ENCODE measurements at places on chromosomes 2 and 18.

DNA sequence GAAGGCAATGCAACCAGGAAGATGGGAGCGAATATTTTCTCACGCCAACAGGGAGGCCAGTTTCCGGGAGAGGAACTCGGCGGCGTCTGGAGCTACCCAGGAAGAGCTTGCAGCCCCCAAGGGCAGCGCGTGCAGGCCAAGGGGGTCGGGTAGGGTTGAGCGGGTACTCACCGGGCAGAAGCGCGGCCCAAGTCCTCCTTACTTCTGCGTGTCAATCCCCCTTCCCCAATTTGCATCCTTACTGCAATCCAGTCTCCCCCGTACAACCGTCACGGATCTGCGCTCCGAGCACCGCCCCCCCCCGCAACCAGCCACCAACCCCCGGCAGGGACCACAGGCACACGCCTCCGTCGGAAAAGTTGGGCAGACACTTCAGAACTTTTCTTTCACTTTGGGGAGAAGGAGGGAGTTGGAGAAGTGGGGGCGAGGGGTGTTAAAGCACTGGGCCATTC, 1.3 kb downstream of the ATP8B1 start:
- DNase-seq: peak; percentile 39

GRCh38 chr2:152247337-152247695, 71.8 kb upstream of the STAM2 start:
- DNase-seq: no peak

- no peak for DNase-seq
These were observed 149.3 kb downstream of the EHBP1 start for GRCh38 chr2:62854600-62855514.

- no peak for DNase-seq
These were observed 84.9 kb downstream of the BCL11A start for GRCh38 chr2:60468382-60469085.

DNA sequence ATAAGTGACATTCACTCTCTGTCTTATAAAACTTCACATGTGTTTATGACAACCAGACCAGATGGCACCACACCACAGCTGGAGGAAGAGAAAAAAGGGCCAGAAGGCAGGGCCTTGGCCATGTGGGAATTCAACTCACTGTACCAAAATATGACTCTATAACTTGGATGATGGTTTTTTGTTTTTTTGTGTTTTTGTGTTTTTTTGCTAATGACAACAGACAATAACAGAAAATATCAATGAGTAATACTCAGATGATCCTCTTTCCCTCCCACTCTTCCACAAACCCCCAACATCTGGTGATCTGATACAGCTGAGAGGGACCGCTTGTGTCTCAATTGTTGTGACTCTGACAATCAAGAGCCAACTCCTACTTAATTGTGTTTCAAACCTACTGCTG, 12.4 kb downstream of the NMI start:
- no peak for DNase-seq

DNA sequence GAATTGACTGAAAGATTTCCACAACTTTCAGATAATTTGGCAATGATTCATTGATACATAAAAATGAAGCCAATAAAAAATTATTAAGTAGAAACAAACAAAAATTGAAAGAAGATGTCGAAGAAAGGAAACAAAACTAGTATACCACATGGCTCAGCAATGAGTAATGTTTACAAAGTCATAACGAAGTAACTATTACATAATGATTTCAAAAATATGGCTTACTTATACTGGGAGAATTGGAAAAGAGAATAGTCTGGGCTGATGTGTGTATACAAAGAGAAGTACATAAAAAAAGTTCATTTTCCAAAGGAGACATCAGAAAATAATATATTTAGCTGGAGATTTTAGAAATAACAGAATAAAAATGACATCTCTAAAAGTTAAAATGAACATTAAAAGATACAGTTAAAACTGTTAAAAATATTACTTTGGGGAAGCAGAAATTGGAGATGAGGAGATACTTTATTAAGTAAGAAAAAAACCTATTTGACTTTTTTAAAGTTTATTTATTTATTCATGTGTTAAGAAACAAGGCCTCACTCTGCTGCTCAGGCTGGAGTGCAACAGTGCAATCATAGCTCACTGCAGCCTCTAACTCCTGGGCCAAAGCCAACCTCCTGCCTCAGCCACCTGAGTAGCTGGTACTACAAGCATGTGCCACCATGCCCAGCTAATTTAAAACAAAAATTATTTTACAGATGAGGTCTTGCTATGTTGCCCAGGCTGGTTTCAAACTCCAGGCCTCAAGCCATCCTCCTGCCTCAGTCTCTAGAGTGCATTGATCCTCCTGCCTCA, 409.7 kb upstream of the PIK3C3 start:
- no peak for DNase-seq

DNA sequence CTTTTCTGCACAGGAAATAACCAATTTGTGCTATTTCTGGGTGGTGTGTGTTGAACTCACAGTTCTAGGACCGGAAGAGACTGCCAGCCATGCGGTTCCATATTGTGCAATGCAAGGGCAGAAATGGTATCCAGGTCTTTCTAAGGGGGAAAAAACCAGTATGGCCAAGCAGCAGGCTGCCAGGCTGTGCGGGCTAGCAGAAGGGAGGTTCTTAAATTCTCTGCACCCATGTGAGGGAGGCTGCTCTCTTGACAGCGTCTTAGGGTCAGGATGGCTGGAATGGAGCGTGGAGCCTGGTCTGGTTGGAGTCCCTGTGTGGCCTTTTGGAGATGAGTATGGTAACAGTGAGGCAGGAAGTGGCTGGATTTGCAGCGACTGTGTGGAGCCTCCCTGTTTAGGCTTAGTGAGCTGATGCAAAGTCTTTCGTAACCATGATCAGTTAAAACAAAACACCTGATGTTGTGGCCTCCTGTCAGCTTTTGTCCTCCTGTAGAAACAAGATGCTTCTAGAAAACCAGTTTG, 52.6 kb downstream of the NCK2 start:
- DNase-seq: no peak

DNA sequence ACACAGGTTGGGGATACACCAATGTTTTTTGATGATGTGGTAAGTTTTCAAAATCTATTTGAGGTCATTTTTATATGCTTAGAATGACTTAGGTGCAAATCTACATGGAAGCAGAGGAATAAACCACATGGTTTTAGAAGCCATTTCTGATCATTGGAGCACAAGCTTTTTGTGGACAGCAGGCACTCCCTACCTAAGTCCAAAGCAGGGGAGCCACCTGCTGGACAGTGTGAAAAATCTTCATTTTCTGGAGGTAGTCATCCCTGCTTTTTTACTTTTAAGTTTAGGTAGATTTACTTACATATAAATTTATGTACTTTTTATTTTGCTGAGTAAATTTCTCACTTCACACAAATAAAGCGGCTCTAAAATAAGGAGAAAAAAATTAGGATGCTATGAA, 323.2 kb downstream of the PLCL1 start:
- DNase-seq: peak; percentile 31

DNA sequence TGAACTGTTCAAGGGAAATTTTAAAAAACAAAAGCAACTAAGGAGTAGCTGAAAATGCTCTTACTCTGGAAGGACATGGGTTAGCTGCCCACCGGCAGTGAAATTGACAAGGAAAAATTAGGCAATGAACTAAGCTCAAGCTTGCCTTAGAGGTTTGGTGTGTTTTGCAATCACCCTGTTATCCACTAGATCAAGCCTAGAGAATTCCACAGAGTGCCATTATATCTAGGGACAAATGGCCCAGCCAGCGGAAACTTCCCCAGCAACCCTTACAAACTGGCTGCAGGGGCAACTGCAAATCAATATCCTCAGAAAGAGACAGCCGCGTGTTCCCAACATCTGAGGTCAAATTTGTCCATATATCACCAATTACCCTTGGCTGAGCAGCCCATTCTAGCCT, 258.2 kb downstream of the SP3 start:
- DNase-seq: no peak

DNA sequence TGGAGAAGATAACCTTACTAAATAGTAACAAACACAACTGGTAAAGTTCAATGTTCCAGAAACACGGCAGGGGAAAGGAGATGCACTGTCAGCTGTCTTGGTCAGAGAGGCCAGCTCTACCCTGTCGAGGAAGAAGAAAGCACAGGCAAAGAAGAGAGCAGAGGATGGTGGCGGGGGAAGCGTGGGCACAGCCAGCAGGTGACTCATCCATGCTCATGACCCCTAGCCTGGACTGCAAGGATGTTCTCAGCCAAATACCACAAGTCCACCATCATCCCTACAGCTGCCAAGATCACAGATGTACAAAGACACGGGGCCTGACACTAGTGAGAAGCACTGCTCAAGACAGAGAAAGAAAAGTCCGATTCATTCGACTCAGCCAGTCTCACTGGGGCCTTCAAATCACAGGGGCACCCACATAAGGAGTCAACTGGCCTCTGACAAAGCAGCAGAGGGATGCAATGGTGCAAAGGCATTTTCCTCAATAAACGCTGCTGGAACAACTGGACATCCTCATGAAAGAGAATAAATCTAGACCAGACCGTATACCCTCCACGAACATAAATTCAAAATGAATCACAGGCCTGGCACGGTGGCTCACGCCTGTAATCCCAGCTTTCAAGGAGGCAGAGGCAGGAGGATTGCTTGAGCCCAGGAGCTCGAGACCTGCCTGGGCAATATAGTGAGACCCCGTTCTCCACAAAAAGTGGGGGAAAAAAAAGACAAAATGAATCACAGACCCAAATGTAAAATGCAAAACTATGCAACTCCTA, 5.6 kb downstream of the DTYMK start:
- DNase-seq: no peak
